ENCODE measurements at places on chromosomes 11 and 22.
A peak's percentile ranks its signal among the peaks of the same experiment; 100 is the strongest.

DNA sequence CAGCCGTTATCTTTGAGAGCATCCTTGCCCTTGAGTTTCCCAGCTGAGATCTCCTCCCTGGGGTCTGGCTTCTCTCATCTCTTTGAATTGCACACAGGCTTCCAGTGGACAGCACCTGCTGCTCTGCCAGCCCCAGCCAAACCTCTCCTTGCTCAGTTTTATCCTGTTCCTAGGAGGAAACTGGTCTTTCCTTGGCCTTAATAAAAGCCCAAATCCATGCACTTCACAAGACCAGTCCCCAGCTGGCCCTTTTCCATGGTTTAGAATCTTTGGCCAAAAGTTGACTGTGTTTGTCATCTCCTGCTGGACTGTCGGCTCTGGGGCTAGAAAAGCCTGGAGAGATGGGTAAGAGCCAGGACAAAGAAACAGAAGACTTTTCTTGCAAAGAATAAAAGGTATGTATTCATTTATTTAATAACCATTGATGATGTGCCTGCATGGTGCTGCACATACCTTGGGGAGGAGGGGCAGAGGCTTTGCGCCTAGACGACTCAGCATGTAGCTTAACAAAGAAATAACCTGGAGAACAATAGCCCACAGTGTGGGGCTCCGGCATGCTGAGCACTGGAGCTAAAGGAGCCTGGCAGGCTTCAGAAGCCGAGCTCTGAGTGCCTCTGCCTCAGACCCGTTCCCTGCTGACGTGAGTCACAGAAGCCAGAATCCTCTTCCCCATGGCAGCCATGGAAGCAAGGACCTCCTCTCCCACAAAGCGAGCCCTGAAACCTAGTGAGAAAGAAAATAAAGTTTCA, 319.3 kb upstream of the B3GAT1 start:
- no peak for DNase-seq

GRCh38 chr11:93715797-93716396, 25.4 kb downstream of the TAF1D start:
- no peak for DNase-seq

DNA sequence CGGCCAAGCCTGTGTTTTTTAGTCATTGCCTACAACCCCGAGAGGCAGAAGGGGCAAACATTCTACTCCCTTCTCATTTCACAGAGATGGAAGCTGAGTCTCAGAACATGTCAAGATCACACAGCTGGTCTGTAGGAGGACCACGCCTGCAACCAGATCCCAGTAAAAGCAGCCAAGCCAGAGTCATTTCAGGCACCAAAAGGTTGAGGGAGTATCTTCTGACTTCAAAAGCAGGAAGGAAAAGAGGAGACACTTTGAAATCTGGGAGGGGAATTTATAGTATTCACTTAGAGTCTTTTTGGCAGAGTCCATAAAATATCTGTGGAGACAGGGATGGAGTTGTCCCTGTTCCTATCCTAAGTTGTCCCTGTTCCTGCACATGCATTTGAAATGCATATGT, 17.9 kb upstream of the ZDHHC13 start:
- no peak for DNase-seq

- no peak for DNase-seq
Observed at GRCh38 chr11:113440816-113441215, 34.4 kb downstream of the DRD2 start.

DNA sequence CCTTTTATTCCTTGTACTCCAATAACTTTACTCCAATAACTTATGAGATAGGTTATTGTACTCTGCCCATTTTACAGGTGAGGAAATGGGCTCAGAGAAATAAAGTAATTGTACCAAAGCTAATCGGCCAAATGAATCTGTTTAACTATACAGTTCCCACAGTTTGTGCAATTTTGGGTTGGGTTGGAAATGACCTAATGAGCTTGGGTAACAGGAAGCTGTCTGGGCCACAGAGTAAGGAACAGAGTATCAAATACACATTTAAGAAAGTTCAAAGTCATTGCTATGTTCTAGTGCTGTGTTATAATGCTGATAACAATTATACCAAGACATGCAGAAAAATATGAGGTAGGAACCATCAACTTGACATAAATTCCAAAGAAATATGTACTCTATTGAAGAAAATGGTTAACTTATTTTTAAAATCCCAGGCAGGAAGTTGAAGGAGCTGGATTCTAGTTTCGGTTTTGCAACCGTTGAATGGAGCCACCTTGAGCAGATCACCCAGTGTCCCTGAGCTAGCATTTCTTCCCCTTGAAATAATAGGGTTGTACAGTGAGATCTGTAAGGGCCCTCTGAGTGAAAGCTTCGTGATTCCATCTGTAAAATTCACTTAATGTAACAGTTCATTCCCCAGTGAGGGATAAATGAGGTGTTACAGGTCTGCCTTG, 360.9 kb upstream of the NARS2 start:
- DNase-seq = no peak

- no peak for DNase-seq
Observed at GRCh38 chr11:72655896-72656464, 18.2 kb downstream of the PDE2A start.

DNA sequence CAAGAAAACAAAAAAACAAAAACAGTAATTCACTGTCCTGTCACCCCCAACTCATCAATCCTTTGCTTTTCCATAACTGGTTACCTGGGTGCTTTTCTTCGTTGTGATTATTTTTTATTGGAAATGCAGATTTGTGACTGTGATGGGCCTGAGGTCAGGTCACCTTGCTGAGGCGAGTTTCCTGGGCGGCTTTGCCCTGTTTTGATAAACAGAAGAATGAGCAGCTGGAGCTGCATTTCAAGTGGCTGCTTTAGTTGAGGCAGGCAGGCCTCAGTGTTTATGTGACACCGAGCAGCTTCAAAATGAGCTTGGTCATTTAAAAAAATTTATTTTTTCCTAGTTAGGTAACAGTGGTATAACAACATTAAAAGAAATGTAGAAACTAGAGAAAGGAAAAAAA, 22.2 kb downstream of the PTPRJ start:
- no peak for DNase-seq

DNA sequence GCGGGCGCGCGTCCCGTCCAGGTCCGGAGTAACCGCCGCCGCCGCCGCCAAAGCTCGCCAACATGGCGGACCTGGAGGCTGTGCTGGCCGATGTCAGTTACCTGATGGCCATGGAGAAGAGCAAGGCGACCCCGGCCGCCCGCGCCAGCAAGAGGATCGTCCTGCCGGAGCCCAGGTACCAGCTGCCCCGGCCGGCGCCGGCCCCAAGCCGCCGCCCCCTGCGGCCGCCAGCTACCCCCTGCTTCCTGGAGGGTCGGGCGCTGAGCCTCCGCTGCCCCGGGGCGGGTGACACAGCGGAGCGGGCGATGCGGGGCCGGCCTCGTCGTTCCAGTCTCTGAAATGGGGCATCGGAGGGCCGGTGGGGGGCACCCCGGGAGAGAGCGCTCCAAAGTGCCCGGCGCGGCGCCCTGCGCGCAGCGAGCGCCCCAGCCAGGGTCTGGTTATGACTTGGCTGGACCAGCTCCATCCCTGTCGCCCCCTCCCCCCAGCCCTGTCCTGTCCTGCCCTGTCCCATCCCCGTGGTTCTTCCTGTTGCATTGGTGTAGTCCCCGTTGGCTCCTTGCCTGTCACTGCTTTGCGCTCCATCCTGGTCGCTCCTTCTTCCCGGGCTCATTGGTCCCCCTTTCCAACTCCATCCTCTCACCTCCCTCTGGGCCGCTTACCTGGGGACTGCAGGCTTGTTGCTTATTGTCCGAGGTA, 653 bp downstream of the GRK3 start:
- DNase-seq = no peak

- DNase-seq = no peak
Observed at GRCh38 chr22:35148381-35148780, 82.4 kb downstream of the ISX start.

DNA sequence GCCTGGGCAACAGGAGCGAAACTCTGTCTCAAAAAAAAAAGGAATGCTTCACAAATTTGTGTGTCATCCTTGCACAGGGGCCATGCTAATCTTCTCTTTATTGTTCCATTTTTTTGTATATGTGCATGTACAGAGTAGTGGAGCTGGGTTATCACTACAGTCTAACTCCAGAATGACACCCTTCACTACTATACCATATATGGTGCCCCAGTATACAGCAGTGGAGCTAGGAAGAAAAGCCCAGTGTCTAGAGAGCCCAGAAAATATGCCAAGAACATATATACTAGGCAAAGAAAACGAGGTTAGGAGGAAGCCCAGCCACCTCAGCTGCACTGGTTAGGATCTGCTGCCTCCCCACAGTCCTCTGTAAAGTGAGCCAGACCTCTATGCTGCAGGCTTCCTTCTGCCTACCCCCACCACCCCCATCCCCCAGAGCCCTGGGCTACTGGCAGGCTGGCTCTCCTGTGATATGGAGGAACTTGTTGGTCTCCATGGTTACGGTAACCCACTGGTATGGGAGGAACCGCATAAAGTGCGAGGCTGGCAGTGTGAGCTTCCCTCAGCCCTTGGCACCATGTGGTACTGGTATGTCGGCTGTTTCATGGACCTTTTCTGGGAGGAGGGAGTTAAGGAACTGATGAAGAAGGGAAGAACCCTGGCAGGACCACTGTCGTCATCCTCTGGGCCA, 34.3 kb downstream of the RCOR2 start:
- no peak for DNase-seq

DNA sequence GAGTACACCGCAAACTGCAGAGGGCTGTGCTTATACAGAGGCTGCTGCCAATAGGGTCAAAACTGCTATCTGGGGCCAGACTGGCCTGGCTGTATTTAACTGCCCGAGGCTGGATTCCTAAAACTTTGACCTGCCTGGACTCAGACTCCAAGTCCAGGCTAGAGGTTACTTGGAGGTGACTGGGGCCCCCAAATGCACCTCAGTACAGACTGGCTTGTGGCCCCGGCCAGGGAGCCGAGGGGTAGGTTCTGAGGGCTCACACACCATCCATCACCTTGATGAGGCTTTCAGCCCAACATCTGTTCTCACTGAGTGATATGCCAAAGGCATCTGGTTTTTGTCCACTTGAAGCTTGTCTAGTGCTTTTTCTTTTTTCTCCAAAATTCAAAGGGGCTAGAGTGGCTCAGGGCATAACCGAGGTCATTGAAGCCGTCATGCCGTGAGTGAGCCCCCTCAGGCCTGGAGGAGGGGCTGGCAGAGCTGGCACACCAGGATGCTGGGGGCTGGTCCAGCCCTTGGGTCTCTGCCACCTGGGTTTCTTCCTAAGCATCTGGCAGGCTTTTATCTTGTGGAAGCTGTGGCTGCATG, 52.4 kb upstream of the TTLL12 start:
- no peak for DNase-seq

- DNase-seq = no peak
Observed at GRCh38 chr11:831118-831864, 1.5 kb upstream of the CD151 start.

GRCh38 chr11:45396394-45396793, 110.3 kb upstream of the SYT13 start:
- DNase-seq = no peak

DNA sequence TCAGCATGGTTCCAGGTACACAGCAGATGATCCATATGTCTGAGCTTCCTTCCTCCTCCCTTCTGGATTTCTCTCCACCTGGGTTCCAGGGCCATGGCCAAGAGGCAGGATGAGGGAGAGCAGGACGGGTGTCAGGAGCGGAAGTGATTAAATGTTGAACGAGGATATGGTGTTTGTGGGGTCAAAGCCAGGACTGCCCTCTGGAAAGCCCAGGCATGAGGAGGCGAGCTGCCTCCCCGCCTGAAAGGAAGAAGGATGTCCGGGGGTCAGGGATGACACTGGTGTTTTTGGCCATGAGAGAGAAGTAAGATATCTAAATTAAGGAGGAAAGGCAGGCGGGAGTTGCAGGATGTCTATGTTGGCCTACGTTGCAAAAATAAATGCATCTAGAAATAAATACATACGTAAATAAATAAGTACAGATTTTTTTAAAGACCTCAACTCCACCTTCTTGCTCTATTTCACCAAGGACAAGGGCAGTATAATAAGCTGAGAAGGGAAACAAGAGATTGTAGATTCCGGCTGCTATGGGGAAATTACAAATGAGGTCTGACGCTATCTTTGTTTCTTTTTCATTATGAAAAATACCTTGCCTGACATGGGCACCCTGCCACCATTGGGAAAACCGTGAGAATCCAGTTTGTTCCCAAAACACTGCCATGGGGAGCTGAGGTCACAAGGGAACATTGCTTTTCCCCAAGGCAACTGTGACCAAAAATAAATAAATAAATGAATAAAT, 27.6 kb upstream of the LIPT2 start:
- no peak for DNase-seq

DNA sequence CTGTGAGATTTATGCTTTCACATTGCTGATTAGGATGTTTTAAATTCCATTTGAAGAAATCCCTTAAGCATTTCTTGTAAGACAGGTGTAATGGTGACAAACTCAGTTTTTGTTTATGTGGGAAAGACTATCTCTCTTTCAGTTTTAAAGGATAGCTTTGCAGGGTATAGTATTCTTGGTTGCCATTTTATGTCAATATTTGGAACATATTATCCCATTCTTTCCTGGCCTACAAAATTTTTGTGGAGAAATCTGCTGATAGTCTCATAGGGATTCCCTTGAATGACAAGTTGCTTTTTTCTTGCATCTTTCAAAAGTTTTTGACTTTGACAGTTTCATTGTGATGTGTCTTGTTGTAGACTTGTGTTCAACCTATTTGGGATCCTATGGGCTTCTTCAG, 28.8 kb downstream of the NAGA start:
- no peak for DNase-seq

- no peak for DNase-seq
Observed at GRCh38 chr22:36595154-36595553, 66.2 kb upstream of the EIF3D start.

DNA sequence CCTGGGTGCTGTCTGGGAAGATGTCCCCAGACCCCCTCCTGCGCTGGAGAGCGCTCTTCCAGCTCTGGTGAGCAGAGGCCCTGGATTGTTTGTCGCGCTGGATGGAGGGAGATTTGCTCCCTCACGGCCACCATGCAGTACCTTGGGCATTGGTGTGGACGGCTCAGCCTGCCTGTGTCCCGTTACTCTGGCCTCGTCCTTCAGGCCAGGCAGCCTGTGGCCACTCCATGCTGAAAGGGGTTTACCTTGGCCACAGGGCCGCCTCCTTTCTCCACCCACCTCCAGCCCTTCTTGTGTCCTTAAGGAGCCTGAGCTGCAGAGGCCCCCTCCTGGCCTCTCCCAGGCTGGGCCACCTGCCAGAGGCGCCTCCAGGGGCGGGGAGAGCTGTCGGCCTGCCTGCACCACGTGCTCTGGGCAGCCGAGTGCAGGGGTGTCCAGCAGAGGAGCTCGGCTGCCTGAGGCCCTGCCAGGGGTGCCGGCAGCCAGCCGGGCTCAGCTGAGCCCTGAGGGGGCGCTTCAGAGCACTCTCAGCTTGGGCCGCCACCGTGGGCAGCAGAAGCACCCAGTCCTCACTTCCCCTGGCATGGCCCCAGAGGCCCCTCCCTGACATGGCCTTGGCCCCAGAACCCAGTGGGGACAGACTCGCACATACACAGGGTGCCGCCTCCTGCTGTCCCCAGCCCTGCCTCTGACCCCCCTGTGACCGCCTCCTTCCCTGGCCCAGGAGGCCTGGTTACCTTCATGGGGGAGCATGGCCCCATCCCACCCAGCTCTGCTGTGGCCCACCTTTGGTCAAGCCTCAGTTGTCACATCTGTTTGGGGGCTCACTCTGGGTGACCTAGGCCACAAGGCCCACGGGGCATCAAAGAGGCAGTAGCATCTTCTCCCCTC, 3.4 kb downstream of the CCND1 start:
- peak; percentile 17 for DNase-seq

GRCh38 chr11:102118937-102119336, 8.7 kb downstream of the YAP1 start:
- DNase-seq = no peak
